Melanocyte of skin (primary cell): ENCODE measurements at places on chromosomes 6 and 20. TPM values are rescaled to one million over a fixed set of nuclear protein-coding genes. Genes with fewer than 3 reads are reported as not detected.

BEND6 gene
- 0.67 and 2.3 TPM in 2 replicates for total RNA-seq

PRRC2A gene
- total RNA-seq, result 68.5 and 75.2 TPM in 2 replicates

GNRH2 gene
- total RNA-seq, result 0.73 and 1.0 TPM in 2 replicates

MTCH1 gene
- 164 and 181 TPM in 2 replicates for total RNA-seq

TREM2 gene
- not detected in 2 replicates for total RNA-seq

PRRT1 gene
- 0.34 TPM in 1 of 2 replicates, not detected in the other for total RNA-seq
